Activated CD8-positive, alpha-beta memory T cell treated with anti-CD3 and anti-CD28 coated beads for 4 hours (primary cell): ENCODE measurements at places on chromosomes 1 and 21.

GRCh38 chr1:224061436-224061835 lies 52.5 kb upstream of the FBXO28 start:
- DNase-seq, result no peak

- no peak for DNase-seq
These were observed 63.4 kb upstream of the STUM start for GRCh38 chr1:226485192-226485591.

- DNase-seq, result no peak
These were observed 3.1 kb downstream of the CTXND2 start for GRCh38 chr1:150890033-150890416.

DNA sequence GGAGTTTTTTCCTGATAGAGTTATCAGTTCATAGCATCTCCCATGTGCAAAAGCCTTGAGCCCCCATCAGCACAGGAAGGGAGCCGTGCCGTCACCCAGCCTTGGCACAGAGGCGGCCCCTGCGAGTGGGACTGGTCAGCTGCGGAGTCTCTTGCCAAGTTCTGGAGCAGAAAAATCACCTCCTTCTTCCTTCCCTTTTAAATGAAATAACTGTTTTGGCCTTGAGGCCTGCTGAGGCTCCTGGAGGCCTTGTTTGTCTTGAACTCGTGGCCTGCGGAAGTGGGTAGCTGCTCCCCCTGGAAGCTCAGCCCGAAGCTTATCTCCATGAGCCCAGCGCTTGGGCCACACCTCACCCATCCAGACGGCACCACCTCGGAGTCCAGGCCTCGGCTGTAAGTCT lies 145.7 kb upstream of the TMEM51 start:
- DNase-seq, result no peak

- no peak for DNase-seq
These were observed 44.9 kb downstream of the ROR1 start for GRCh38 chr1:63818567-63819325.

DNA sequence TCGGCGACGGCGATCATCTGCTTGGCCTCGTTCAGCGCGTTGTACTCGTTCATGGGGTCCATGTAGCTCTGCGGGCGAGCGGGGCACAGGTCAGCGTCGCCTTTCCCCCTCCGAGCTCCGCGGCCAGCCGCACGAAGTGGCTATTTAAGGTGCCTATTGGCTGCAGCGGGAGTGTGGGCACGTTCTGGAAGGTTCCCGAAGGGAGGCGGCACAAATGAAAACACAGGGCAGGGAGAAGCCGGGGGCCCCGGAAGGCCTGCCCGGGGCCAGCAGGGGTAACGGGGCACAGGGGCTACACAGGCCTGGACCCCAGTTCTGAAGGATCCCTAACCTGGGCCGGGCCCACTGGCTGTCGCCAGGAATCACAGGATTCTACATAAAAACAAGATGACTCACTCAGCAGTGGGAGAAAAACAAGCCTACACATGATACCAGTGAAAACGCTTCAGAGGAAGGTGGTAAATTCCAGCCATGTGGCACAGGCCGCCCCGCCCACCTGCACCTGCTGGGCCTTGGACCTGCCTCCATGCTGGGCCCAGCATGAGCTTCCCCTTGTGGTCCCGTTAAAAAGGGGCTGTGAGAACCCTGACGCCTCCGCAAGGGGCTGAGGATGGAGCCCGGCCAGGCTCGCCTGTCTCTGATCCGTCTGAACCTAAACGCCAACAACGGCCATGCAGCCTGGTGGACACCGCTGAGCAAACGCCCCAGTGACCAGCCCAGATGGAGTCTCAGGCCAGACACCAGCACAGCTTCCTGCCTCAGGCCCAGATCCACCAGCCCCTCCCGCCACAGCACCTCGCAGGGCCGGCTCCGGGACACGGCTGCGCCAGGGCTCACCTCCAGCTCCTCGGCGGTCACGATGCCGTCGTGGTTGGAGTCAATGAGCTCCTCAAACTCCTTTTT lies 3.9 kb upstream of the TNFRSF4 start:
- no peak for DNase-seq

GRCh38 chr1:200751717-200752116 lies 13.0 kb downstream of the CAMSAP2 start:
- no peak for DNase-seq

- DNase-seq, result no peak
These were observed 67.0 kb downstream of the XCL2 start for GRCh38 chr1:168476588-168477385.
